ENCODE measurements at places on chromosomes 11 and 22.

DNA sequence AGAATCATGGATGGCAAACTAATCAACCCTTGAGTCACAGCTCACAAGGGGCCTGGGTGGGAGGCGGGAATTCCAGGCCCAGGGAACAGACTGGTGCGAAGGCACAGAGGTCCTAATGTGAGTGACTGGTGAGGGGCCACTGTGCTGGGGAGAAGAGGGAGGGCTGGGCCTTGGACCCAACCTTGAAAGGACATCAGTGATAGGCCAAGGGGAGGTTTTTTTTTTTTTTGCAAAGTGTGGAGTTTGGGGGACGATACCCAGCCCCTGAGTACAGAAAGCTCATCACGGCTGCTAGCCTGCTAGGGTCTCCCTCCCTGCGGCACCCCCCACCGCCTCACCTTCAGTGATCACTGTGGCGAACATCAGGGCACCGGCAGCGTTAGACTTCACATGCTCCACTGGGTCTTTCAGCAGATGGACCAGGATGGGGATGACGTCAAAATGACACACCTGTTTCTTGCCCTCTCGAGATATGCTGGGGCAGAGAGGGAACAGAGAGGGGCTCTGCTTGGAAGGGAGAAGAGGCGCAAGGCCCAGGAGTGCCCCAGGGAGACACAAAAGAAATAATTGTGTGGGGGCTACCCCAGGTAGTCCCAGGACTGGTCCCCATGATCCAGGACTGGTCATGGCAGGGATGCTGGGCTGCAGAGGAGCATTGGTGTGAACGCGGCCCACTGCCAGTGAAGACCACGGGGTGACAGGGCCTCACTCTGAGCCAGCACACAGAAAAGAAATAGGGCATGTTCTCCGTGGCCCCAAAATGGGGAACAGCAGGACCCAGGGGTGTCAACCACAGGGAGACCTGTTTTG is 8.6 kb upstream of the GNAZ start:
- DNase-seq = no peak

DNA sequence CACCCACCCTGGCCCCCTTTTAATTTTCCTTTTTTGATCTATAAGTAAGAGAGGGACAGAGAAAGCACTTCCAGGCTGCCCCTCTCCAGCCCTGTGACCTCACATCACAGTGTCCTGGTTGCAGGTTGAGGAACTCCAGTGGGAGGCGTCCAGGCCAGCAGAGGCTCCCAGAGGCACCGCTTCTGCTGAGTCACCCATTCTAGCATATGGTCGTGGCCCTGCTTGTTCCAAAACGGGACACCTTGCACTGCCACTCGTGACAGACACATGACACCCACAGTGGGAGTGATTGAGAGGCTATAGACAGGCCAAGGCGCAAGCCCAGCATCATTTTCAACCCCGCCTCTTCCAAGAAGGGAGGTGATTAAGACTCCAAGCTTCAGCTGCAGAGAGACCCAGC is 16.0 kb upstream of the TMPRSS4 start:
- DNase-seq = no peak

- no peak for DNase-seq
Observed at GRCh38 chr11:1205987-1206331, 16.9 kb upstream of the MUC5B start.

GRCh38 chr11:102653744-102654291 is 28.7 kb upstream of the MMP20 start:
- DNase-seq = no peak

Data from frontal cortex (tissue), 4 donors.